ENCODE measurements at places on chromosomes 3 and 15.

- peak; percentile 55 for DNase-seq
Observed at GRCh38 chr3:42701371-42702065, 1.1 kb downstream of the HHATL start.

DNA sequence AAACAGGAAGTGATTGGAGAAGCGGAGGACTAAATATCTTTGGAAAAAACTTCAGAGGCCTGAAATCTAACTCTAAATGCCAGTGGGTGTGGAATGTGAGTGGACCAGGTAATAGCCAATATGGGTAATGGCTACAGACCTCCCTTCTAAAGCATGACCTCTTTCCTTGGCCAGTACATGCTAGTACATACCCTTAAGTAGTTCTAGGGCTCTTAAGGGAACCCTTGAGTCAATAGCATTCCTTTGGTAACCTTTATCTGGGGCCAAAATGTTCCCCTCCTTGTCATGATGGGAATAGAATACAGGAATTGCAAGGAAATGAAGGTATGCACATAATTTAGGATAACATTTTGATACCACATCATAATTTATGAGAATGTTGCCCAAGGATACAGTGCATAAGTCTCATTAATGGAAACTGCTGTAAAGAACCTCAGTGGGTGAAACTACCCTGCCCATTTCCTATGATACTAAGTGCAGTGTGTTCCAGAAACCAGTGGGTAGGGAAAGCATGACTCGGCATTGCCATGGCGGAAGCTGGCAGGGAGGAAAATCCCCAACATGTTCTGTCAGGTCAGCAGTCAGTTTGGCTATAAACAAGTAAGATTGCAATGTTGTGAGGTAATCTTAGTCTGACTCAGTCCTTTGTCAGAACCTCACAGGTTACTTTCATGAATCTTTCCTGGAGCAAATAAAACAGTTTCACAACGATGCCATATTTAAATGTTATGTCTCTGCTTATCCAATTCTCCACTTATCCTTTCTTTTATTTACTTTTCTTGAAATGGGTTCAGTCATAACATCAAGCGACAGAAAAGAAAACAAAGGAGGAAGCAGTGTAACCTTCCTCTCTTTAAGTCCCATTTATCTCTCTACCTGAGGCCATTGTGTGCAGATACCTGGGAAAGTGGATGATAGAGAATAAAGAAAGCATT lies 23.5 kb upstream of the RAP2B start:
- peak; percentile 50 for DNase-seq

GRCh38 chr15:70192041-70192440 lies 94.3 kb upstream of the TLE3 start:
- DNase-seq: no peak

DNA sequence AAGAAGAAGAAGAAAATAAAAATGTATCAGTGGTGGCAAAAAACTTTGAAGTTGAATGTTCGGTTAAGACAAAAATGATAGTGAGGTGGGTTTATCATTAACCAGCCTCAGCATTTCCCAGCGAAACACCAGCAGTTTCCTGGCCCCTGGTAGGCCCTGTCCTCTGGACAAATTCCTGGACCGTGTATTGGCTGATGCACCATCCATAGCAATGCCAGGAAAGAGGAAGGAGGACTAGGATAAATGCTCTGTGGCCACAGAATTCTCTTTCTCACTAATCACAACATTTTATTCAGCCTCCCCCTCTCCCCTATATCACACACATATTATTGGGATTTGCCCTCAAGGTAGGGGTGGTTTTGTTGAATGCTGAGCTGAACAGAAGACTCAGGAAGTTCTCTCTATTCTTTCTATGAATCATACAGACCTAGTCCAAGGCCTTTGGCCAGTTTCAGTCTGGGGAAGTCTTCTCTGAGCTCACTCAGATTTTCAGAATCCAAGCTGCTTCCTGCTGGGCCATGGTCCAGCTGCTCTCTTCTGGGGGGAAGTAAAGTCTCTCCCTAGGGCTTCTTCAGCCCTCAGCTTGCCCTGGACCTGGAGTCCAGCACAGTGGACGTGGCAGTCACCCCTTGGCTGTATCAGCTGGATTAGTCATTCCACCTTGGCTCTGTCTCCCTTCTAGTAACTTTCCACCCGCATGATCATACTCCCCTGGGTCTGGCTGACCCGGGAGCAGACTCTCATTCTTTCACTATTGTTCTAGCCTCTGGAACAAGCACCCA lies 27.6 kb downstream of the SLC28A1 start:
- DNase-seq: no peak

DNA sequence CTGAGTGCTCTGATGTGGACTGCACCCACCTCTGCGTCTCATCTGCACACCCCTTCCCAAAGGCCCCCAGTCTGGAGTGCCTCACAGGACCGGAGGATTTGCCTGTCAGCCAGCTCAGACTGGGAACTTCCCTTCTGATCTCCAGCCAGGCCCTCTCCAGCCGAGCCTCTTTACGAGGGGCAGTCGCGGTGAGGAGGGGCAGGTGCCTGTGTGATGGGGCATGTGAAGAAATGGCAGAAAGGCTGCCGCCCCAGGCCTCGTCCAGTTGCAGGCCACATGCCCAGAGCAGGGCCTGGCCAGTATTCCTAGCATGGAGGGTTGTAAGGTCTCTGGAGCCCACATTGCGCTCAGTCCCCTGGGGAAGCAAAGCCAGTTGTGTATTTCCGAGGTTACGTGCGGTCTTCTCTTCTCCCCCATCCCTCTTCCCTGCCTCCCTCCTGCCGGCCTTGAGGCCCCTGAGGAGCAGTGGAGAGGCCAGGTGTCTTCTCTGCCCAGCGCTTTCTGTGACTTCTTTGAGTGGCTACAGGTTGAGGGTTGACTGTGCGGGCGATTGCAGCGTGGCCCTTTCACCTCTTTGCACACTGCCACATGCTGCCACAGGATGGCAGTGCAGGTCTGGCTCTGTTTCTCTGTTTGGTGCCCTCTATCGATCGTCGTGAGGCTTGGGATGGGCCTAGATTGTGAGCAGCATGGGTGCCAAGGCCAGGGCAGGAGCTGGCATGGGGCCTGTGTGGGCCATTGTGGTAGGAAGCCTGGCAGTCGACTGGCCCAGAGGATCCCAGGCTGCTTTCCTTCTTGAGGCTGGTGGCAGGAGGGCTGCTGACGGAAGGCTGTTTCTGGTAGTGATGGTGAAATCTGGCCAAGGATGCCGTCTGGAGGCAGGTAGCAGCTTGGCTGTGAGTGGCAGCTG lies 5.3 kb downstream of the CLK3 start:
- DNase-seq: peak; percentile 73

- no peak for DNase-seq
Observed at GRCh38 chr3:151213881-151214280, 10.9 kb upstream of the GPR171 start.

- DNase-seq: no peak
Observed at GRCh38 chr3:64518950-64519349, 168.8 kb downstream of the ADAMTS9 start.

DNA sequence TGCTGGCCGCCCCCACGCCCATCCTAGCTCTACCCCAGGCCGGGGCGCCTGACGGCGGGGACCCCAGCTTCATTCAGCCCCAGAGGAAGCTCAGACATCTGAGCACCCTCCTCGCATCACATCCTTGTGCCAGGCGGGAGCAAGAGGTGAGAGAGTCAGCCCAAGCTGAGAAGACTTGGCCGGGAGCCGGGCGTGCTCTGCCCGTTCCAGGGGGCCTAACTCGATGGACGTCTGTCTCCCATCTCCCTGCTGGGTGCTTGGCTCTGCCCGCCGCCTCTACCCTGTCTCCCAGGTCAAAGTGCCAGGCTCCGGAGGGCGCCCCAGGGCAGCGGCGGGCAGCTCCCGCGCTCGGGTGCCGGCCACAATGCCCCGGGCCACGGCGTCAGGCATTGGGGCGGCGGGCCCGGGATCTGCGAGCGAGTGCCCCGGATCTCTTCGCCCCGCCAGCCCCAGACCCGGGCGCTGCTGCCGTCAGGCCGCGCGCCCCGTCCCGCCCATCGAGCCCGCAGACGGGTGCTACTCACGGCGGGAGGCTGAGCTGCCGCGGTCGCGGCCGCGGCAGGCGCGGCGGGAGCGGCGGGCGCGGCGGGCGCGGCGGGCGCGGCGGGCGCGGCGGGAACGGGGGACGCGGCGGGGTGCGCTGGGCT lies 388 bp downstream of the DAPK2 start:
- DNase-seq: no peak

DNA sequence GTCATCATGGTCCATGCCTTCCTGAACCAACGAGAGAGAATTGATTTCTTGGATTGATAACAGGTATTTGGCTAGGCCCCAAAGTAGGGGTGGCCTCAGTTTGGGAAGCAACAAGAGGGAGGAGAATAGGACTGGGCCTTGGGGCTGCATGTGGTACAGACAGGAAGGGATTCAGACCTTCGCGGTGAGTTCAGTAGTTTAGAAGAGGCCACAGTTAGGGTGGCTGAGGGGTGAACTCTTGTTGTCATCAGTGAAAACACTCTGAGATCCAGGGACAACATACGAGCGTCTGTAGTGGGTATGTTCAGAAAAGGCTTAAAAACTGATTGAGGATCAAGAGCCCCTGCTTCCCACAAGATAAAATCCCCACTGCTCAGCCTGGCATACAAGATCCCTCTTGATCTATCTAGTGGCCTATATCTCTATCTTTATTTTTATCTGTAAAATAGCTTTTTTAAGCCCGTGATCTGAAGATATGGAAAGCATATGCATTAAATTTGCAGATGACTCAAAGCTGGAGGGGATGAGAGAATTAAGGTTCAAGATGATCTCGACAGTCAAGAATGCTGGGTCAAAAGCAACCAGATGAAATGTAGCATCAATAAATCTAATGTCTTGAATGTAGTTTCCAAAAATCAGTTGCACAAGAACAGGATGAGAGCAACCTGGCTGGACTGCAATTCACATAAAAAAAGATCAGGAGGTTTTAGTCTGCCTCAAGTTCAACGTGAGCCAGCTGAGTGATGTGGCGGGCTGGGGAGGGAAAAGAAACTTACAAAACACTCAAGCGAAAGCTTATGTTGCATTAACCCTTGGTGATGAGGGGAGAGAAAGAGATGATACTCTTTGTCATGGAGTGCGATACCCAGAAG lies 221.1 kb upstream of the TLE3 start:
- no peak for DNase-seq

Measured in stimulated activated CD4-positive, alpha-beta T cell treated with anti-CD3 and anti-CD28 coated beads, Interleukin-4, amount 100 ng/mL, for 1 hour (primary cell).